HEK293T (cell line): ENCODE measurements at places on chromosomes 4 and X.

DNA sequence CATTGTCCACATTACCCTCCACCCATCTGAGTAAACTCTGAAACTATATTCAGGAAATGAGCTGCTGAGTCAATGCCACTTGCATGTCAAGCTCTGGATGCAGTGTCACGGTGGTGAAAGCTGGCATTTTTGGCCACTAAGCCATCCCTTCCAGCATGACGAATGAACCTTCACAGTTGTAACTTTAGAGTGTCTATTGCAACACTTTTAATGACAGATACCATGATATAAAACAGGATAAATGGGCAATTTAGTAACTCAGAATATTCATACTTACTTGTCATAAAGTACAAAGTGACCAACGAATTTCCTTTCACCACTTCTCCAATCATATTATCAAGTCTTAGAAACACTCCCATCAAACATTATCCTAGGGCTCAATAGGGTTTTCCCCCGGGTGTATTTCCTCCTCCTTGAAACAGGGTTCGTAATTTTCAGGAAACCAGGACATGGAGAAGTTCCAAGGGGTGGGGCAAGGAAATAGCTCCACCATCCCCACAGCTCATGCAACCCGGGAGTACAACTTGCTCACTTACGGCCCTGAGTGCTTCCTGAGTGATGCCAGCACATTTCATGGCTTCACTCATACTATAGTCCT lies 73.1 kb downstream of the MTHFD2L start:
- no peak for DNase-seq

DNA sequence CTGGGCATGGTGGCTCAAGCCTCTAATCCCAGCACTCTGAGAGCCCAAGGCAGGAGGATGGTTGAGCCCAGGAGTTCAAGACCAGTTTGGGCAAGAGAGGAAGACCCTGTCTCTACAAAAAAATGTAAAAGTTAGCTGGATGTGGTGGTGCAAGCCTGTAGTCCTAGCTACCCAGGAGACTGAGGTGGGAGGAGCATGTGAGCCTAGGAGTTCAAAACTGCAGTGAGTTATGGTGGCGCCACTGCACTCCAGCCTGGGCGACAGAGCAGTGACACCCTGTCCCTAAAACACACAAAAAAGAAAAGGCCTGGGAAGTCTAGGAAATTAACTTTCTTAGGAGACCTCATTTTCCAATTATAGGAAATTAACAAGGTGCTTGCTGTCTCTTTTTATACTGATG lies 76.8 kb downstream of the JAKMIP1 start:
- DNase-seq: no peak

GRCh38 chrX:69618803-69619202 lies 2.9 kb downstream of the EDA start:
- peak; percentile 14 for DNase-seq

DNA sequence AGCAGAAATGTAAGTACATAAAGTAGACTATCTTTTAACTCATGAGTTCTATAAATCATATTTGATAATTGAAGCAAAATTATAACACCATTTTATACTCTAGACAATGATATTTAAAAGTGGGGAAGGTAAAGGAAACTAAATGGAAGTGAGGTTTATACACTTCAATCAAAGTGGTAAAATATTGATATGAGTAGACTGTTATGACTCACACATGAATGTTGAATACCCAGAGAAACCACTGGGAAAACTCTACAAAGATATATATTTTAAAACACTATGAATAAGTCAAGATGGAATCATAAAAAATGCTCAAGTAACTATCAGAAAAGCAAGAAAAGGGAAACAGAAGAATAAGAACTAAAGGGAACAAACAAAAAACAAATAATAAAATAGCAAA lies 8.4 kb downstream of the VSIG1 start:
- no peak for DNase-seq

DNA sequence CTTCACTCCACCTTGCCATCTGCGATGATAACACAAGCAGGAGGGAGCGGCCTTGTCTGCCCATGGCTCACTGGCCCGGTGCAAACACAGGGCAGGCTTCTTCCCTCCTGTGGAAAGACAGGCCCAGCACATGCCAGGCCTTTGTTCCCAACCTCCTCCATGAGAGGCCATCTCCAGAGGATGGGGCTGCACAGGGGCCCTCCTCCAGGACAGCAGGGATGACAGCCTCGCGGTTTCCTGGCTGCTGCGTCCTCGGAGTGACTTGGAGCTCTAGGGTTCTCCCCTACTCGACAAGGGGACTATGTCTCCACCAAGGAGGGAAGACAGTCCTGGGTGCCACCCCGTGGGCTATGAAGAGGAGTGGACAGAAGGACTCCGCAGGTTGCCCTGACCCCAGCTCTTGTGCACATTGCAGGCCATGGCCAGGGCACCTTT lies 21.8 kb downstream of the RNF212 start:
- no peak for DNase-seq
